Activated CD4-positive, alpha-beta memory T cell treated with anti-CD3 and anti-CD28 coated beads for 36 hours (primary cell): ENCODE measurements at places on chromosomes 1 and 21. TPM values are rescaled to one million over a fixed set of nuclear protein-coding genes. Genes with fewer than 3 reads are reported as not detected.

The PGLYRP3 gene
- not detected for total RNA-seq

The CD84 gene
- 18.6 TPM for total RNA-seq

The PM20D1 gene
- total RNA-seq, result 0.55 TPM

The TMEM51 gene
- total RNA-seq, result not detected

The LCE1C gene
- not detected for total RNA-seq

The HSPA6 gene
- total RNA-seq, result 0.53 TPM

The ITLN1 gene
- total RNA-seq, result not detected

The AGT gene
- total RNA-seq, result not detected

The TMIGD3 gene
- 0.24 TPM for total RNA-seq

The TCHH gene
- not detected for total RNA-seq

The PPIAL4G gene
- total RNA-seq, result 0.12 TPM

The CD1E gene
- not detected for total RNA-seq

The RHBG gene
- total RNA-seq, result not detected

The IRF6 gene
- total RNA-seq, result 0.31 TPM

The C1orf21 gene
- 1.9 TPM for total RNA-seq

The TMED5 gene
- 49.2 TPM for total RNA-seq

The IL19 gene
- not detected for total RNA-seq

The GPR153 gene
- 0.26 TPM for total RNA-seq

The IL22RA1 gene
- total RNA-seq, result not detected

The ANKRD45 gene
- total RNA-seq, result not detected

The CRYZ gene
- total RNA-seq, result 22.0 TPM

The MIB2 gene
- 31.1 TPM for total RNA-seq

The AMY1A gene
- total RNA-seq, result not detected

The RNU1-2 gene
- 1,390 TPM for total RNA-seq

The SHISA4 gene
- total RNA-seq, result 0.59 TPM

The OR10K2 gene
- not detected for total RNA-seq

The SPATA21 gene
- not detected for total RNA-seq

The POU2F1 gene
- total RNA-seq, result 17.7 TPM

The HES3 gene
- not detected for total RNA-seq

The ATP8B2 gene
- total RNA-seq, result 59.9 TPM

The TNNI3K gene
- total RNA-seq, result not detected

The HSD3B2 gene
- total RNA-seq, result not detected

The LENEP gene
- 0.36 TPM for total RNA-seq
